Hindlimb muscle (tissue), 1 donor: ENCODE measurements at places on chromosomes 6 and 20. TPM values are rescaled to one million over a fixed set of nuclear protein-coding genes. Genes with fewer than 3 reads are reported as not detected.

DNA sequence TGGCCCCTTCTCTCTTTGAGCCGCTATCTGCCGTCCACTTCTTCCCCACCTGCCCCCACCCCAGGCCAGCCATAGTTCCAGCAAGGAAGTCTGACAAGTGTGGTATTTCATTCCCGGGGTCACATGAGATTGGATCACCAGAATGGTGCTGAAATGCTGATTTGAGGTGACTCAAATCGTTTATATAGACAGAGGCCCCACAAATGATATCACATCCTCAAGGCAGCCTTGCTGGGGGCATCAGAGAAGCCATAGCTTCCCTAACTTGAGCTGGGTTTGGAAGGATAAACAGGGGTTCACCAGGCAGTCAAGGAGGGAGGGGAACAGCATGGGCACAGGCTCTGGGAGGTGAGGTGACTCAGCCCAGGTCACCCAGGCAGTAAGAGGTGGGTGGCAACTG, 9.9 kb downstream of the SDCBP2 start:
- DNase-seq, result no peak

TGM2 gene
- polyA plus RNA-seq, result 14.9 TPM

CTNNBL1 gene
- 29.0 TPM for polyA plus RNA-seq

CGA gene
- 0.54 TPM for polyA plus RNA-seq

DEFB118 gene
- not detected for polyA plus RNA-seq

ANKRD66 gene
- 0.61 TPM for polyA plus RNA-seq
